ENCODE measurements at places on chromosomes 5 and 9.

- DNase-seq = no peak
Observed at GRCh38 chr5:149728303-149728702, 1.8 kb upstream of the PPARGC1B start.

DNA sequence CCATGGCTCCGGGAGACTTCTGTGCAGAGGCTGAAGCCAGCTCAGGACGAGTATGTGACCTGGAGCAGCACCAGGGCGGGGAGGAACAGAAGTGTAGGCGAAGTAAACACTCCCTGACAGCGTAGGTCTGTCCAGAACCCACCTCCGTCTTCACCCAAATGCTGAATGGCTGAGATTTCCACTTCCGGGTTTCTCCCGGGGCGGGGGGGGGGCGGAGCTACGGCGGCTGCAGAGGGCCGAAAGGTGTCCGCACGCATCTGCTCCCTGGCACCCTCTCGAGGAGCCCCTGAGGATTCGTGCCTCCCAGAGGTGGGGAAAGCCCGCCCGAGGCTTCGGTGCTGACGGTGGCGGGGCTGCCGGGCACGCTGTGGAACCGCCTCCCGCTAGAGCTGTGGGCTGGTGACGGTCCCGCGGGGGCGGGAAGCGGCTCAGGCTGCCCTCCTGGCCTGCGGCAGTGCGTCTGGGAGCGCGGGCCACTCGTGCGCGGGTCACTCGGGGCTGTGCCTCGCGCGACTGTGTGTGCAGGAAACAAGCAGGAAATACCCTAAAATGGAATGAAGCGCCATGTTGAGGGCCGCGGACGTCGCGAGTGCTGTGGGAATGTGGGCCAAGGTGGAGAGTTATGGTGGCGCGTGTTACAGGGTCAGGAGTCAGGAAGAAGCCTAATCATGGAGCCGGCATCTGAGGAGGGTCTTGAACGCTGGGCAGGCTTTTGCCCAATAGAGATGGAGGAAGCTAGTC, 1425.4 kb downstream of the FOXD4L5 start:
- no peak for DNase-seq

DNA sequence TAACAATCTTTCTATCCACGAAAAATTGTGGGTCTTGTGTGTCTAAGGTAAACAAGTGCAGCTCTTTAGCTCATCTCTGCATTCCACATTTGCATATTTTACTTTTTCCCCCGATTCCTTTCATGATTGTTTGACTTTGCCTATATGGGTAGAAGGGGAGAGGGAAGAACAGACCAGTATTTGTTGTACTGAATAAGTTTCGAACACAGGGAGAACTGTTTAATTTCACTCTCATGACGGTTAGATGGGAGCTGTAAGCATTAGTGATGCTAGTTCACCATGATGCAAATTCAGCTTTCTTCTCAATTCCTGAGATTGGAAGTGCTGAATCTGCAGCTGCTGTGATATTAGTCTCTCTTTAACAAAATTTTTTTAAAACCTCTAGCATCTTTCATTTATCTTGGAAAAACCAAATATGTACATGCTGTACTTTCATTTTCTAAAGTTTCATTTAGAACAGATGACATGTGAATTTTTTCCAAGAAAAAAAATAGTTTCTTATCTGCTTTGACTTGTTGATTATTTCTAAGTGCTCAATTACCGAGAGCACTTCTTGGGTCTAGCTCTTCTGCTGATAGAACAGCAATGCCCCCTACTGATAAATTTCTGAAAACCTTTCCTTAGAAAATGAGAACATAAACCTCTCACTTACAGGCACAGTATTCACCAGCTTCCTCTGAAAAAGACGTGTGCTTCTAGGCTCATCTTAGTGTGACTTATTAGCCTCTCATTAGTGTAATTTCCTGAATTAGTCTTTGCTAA, 149.5 kb downstream of the BAAT start:
- DNase-seq = no peak

DNA sequence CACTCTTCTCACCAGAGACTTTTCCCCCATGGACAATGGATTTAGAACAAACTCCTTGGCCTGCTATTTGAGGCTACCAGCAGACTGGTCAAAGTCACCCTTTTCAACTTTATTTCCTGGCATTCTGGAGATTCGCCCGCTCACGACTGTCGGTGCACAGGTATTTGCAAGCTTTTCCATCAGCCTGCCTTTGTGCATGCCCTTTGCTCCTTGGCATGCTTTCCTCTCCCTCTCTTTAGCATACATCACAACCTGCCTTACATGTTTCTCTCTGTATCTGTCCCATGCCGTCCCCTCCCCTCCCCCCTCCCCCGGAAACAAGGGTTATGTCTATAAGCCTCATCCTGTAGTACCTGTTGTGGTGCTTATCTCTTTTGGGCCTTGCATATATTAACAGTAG, 257.1 kb downstream of the AOPEP start:
- DNase-seq = no peak

GRCh38 chr9:34237836-34238235, 59.0 kb downstream of the UBAP1 start:
- DNase-seq = no peak

- no peak for DNase-seq
Observed at GRCh38 chr5:134626369-134627014, 6.1 kb downstream of the SAR1B start.

DNA sequence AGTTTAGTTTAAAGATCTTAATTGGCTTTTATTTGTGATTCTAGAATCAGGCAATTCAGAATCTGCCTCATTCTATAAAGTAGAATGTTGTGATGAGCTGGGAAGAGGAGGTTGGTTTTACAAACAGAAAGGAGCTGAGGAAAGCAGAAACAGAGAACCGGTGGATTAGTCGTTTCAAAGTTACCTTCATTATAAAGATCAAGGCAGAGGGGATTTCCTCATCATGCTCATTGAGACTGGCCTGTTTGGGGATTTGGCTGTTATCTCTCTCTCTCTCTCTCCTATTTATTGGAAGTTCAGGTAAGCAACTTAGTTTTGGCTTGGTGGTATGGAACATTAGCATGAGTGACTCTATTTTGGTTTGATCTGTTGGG, 134.0 kb downstream of the GCNT1 start:
- no peak for DNase-seq

DNA sequence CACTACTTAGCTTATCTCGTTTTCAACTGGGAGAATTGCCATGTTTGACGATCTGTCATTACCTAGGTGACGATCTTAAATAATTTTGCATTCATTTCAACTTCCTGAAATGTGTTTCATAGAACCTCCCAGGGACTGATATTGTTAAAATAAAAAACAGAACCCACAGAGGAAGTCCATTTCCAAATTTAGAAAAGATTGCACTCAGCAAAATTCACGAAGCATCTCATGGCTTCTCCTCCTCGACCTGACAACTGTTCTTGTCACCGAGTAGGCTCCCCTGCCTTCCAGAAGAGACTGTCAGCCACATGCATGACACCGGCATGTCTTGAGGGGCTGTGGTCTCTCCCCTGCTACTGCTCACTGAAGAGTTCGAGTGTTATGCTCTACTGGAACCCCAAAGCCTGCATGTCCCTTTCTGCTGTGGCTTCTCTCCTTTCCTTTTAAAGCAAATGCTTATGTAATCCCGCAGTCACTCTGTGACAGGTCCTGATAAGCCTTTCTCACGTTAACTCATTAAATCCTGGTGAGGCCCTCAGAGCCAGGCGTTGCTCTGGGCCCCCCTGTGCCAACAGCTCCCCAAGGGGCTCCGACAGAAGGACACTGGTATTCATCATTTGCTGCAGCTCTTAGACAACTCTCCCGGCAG, 26.8 kb upstream of the ANKRD33B start:
- no peak for DNase-seq

GRCh38 chr5:94551858-94552257, 66.5 kb downstream of the KIAA0825 start:
- no peak for DNase-seq

DNA sequence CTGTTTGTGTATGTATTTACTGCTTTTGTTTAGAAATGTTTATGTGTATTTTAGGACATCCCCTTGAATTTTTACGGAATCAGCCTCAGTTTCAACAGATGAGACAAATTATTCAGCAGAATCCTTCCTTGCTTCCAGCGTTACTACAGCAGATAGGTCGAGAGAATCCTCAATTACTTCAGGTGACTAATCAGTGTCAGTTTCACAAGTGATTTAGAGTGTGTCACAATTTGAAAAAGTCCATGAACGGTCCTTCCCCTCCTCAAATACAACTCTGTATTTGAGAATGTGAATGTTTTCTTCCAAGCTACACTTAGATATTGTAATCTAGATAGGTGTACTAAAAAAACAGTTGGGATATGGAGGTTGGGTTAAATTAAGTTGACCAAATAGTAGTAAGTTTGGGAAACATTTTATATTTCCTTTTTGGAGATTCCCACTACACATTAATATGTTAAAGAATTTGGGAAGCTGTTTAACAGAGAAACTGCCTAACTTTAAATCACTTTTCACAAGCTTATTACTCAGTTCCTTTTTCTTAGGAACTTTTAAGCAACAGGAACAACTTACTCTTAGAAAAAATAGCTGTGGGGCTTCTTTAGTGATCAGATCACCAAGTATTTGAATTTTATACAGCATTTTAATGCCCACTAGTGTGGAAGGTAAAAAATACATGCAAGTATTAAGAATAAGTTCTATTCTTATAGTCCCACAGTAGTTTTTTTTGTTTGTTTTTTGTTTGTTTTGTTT, 40.9 kb downstream of the RAD23B start:
- no peak for DNase-seq

- no peak for DNase-seq
Observed at GRCh38 chr9:22134390-22134789, 125.3 kb upstream of the CDKN2B start.

DNA sequence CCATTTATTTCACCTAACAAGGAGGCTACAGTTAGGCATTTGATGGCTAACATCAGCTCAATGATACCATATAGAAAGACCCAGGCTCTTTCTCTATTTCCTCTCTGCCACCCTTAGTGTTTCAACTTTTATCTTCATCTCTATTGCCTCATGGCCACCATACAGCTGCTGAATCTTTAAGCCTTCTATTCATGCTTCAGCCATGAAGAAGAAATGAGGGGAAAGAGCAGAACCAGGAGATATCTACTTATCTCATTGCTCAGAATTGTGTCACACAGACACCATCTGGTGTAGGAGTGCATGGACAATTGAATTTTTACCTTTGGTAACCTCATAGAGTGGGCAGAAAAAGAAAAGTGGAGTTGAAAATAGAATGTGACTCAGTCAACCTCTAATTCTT, 6.7 kb downstream of the GAPT start:
- DNase-seq = no peak

GRCh38 chr9:87290241-87291052, 207.2 kb upstream of the DAPK1 start:
- DNase-seq = no peak

DNA sequence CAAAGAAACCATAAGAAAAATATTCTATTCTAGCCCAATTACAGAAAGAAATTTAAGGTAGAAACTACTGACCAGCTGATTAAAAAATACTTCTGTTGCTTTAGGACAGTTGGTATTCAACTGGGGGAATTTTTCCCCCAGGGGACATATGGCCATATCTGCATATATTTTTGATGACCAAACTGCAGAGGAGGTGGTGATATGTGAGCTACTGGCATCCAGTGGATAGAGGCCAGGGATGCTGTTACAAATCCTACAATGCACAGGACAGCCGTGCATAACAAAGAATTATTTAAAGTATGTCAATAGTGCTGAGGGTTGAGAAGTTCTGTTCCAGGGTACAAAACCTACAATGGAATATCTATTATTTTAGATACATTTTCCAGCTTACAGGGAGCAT, 24.0 kb downstream of the ZFR start:
- DNase-seq = no peak

GRCh38 chr5:36162810-36163486, 11.0 kb downstream of the SKP2 start:
- no peak for DNase-seq

- no peak for DNase-seq
Observed at GRCh38 chr5:113245427-113246225, 189.2 kb downstream of the TSSK1B start.

GRCh38 chr9:15915711-15916110, 362.9 kb downstream of the CCDC171 start:
- no peak for DNase-seq

- DNase-seq = no peak
Observed at GRCh38 chr9:4146293-4146692, 153.6 kb downstream of the GLIS3 start.

GRCh38 chr9:36665921-36666431, 93.3 kb downstream of the MELK start:
- no peak for DNase-seq

DNA sequence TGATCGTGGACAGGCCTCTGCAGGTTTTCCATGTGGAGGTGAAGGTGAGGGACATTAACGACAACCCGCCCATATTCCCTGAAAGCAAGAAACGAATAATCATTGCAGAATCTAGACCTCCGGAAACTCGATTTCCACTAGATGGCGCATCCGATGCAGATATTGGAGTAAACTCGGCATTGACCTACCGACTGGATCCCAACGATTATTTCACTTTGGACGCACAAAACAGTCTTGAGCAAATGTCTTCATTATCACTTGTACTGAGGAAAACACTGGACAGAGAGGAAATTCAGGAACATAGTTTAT, 621 bp downstream of the PCDHA13 start:
- DNase-seq = no peak

- DNase-seq = no peak
Observed at GRCh38 chr5:168193493-168194250, 97.8 kb upstream of the WWC1 start.

- DNase-seq = no peak
Observed at GRCh38 chr5:6717687-6718086, 4.5 kb downstream of the TENT4A start.

GRCh38 chr9:71515107-71515506, 253.2 kb downstream of the CEMIP2 start:
- DNase-seq = no peak

GRCh38 chr5:41985945-41986695, 61.0 kb downstream of the FBXO4 start:
- DNase-seq = no peak

All from stimulated activated CD4-positive, alpha-beta T cell treated with anti-CD3 and anti-CD28 coated beads, Interleukin-1b, Interleukin-23, amount 100 ng/mL, for 1 hour (primary cell).